ENCODE measurements at places on chromosomes 5 and 9.

DNA sequence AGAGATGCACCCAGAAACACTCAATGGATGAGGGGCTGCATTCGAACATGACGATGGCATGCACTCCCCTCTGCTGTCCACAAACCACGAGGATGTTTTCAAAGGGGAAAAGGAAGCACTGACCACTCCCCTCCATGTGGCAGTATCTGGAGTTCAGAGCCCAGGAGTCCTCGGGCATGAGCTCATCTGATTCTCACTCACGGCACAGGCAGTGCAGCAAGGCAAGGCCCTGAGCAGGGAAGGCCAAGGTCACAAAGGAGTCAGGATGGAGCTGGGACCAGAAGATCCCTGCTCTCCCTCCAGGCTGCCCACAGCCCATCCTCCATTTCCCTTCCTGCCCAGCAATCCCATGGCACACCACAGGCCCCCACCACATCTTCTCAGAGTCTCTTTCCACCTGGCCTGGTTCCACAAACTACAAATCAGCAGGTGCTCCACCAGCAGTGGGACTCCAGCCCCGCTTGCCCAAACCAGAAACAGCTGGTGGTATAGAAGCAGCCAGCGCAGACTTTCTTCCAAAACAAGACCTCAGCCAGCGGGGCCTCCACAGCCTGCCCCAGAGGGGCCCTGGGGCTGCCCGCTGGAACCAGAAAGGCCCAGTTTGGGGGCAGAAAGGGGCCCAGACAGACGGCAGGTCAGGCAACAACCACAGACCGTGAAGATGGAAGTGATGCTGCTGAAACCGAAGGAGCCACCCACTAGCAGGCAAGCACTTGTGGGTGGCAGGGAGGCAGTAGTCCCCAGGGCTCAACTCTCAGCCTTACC is 12.2 kb downstream of the TNIP1 start:
- DNase-seq: no peak

- no peak for DNase-seq
These were observed 26.2 kb upstream of the IQGAP2 start for GRCh38 chr5:76376866-76377230.

DNA sequence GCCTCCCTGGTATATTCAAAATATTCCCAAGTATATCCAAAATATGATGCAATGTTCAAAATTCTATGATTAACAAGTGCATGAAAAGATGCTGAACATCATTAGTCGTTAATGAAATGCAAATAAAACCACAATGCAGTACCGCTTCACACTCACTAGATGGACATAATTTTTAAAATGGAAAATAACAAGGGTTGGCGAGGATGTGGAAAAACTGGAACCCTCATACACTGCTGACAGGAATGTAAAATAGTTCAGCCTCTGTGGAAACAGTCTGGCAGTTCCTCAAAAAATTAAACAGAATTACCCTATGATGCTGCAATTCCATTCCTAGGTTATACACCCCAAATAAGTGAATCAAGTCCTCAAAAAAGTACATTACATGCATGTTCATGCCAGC is 36.1 kb upstream of the MYOT start:
- DNase-seq: no peak

- DNase-seq: no peak
These were observed 32.4 kb downstream of the GOLGA2 start for GRCh38 chr9:128243215-128244018.

DNA sequence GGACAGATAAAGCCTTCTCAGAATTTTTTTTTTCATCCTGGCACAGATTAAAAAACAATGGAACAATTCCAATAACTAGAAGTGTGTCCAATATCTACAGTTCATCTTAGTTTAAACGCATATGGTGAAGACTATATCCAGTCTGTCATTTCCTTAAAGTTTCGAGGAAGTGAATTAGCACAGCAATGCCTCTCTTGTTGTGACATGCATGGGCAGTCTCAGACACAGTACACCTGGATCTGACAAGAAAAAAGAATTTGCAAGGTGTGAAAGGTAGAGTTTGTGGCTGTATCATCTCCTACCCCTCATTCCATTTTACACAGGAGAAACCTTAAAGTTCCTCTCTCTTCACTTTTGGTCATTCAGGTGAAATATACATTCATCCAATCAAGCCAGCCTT is 100.6 kb upstream of the ADAMTS19 start:
- no peak for DNase-seq

DNA sequence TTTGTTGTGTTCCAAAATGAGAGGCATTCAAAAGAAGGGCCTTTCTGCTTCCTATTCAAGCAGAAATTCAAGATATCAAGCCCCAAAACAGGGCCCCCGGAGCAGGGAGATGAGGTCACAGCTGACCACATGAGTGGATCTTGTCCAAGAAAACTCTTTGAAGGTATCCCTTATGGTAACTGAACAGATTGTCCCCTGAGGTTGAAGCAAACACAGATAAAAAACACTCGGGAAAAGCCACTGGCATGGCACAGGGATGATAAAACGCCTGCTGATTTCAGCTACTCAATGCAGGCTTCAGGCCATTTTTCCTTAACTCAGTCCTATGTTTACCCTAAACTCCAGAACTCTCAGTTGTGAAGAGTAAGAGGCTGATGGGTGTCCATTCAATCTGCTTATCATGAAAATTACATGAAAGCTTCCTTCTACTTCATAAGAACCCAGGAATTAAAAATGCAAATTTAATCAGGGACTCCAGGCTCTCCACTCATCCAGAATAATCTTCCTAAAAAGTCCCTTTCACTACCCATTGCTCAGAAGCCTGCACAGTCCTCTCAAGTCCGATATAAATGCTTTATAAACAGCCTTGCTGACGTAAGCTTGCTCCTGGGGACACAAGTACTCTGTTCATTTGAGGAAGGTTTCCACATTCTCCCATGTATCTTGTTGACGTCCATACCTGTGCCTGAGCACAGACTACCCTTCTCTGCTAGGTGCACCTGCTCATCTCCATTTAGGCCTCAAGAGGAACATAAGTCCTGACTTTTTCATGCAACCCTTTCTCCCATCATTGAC is 35.9 kb upstream of the SLC1A3 start:
- no peak for DNase-seq
